Nucleus accumbens (tissue), 56 donors: ENCODE measurements at places on chromosomes 2 and 18.

- DNase-seq = no peak
These were observed 275.7 kb upstream of the SPRED2 start for GRCh38 chr2:65708086-65708485.

GRCh38 chr2:74041182-74041581 is 56.5 kb downstream of the TET3 start:
- no peak for DNase-seq

DNA sequence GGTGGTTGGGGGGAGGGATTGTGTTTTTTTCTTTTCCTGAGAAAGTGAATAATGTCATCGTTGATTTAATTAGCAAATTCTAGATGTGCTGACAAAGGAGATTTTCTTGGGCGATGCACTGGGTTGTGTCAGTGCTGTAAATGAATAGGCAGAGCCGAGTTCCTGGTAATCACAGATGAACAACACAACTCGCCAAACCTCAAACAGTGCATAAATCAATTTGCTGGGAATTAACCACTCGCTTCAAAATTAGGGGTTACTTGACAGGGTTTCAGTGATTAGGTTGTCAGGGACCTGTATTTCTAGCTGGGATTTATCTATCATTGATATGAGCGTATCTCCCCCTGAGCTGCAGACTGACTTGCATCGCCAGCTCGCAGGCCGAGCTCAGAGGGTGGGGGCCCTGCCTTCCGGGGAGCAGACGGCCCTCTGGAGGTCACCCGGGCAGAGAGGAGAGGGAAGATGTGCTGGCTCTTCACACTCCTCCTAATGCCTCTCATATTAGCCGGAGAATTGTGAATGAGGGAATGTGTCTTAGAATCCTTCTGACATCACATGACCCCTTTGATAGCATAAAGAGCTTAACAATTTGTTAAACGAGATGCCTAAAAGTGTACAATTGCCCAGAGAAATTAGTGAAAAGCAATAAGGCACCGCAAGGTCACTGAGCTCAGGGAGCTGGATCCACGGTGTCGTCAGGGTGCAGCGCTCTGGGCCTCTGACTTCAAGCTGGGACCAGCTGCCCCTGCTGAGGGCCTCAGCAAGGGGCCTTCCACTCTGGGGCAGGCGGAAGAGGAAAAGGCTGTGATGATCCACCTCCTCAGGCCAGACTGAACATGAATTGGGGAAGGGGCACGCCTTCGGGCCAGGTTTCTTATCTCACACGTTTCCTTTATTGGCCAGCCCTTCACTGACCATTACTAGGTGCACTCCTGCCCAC is 48.9 kb downstream of the SMIM21 start:
- DNase-seq = no peak

DNA sequence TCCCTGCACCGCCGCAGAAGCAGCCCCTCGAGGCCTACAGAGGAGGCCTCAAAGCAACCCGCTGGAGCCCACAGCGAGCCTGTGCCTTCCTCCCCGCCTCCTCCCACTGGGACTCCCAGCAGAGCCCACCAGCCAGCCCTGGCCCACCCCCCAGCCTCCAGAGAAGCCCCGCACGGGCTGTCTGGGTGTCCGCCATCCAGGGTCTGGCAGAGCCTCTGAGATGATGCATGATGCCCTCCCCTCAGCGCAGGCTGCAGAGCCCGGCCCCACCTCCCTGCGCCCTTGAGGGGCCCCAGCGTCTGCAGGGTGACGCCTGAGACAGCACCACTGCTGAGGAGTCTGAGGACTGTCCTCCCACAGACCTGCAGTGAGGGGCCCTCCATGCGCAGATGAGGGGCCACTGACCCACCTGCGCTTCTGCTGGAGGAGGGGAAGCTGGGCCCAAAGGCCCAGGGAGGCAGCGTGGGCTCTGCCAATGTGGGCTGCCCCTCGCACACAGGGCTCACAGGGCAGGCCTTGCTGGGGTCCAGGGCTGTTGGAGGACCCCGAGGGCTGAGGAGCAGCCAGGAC is 31.2 kb downstream of the GPC1 start:
- DNase-seq = no peak

- no peak for DNase-seq
These were observed 331.3 kb upstream of the PKDCC start for GRCh38 chr2:41716497-41716896.

DNA sequence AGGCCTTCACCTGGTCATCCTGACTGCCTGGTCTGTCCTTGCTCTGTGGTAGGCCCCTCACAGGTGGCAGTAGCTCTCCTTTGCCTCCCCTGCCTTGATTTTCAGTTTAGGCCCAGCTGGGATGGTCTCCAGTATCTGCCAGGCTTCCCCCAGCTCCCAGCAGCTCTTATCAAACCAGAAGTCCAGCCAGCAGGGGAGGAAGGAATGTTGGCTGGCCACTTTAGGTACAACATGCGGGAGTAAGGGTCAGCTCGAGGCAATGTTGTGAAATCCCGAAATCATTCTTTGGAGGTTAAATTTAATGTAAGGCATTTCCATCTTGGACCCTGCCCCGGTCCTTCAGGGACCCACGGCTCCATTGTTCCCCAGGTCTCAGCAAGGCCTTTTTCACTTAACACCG is 16.8 kb downstream of the ATP6V1C2 start:
- DNase-seq = no peak

- no peak for DNase-seq
These were observed 8.5 kb downstream of the CIAO1 start for GRCh38 chr2:96274355-96275056.

- no peak for DNase-seq
These were observed 133.5 kb downstream of the ASXL3 start for GRCh38 chr18:33711514-33711913.

- DNase-seq = no peak
These were observed 74.4 kb downstream of the MEIS1 start for GRCh38 chr2:66509326-66509811.

GRCh38 chr2:212646698-212647366 is 108.2 kb upstream of the ERBB4 start:
- no peak for DNase-seq

- no peak for DNase-seq
These were observed 33.0 kb upstream of the ACAA2 start for GRCh38 chr18:49846361-49846662.

DNA sequence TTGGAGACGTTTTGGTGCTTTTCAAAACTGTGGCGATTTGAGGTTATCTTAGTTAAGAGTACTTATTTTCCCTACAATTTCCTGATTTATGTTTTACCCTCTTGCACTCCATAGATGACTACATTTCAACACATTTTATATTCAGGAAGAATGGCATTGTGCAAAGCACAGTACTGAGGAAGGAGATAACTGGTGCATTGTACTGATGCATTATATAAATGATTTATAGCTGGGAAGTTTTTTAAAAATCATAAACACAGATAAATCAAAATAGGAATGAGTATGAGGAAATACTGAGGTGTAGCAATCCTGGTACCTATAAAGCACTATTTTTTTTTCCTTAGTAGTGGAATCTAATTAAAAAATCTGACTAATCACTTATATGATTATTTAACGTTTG is 5.6 kb downstream of the REL start:
- no peak for DNase-seq

DNA sequence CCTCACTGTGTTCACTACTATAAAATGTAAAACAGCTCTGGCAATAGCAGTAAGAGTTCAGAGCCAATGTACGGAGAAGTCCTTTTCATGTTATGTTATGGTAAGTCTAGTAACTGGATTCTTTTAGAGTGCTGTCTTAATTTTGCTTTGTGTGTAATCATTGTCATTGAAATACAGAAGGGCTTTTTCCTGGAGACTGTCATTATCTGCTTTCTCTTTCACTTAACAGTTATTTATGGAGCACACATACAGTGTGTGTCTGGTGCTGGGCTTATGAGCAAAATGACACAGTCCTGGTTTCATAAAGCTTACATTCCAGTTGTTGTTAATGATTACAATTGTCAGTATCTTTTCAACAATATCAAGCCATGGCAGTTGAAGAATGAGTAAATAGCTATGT is 95.5 kb downstream of the CCDC102B start:
- DNase-seq = no peak

GRCh38 chr2:189624648-189625355 is 36.5 kb upstream of the ASNSD1 start:
- no peak for DNase-seq

- DNase-seq = no peak
These were observed 405 bp downstream of the SOS1 start for GRCh38 chr2:39120521-39120770.

DNA sequence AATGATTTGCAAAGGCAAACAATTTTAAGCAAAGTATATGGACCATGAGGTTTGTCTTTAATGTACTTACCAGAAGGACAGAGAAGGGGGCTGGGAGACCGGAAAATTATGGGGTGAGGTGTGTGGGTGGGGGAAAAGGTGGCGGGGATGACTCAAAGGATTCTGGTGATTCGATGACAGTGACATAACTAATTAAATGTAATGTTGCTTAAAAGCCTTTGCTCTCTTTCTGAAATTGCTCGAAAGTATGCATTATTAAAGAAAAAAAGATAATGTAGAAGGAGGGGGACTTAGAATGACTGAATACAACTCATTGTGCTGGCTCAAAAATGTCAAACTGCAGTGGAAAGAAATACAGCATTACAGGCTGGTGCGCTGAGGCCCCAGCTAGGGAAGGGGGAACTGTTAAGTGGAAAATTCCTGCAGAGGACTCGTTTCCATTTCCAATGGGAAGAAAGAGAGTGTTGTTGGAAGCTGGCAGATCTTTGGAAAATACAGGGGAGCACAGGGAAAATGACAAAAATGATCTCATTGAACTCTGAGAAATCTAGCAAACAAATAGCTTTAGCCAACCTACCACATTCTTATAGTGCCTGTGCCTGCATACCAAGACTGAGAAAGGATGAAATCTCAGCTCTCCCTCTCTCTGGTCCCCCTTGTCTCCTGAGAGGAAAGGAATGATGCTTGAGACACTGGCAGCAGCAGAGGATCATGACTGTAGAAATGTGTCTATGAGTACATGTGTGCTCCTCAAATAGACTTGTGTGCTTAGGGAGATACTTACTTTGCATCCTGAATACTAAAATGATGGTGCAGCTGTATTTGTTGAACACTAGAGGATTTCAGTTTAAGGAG is 632.4 kb downstream of the NYAP2 start:
- no peak for DNase-seq

GRCh38 chr18:39455285-39455684 is 1889.7 kb upstream of the CELF4 start:
- no peak for DNase-seq

DNA sequence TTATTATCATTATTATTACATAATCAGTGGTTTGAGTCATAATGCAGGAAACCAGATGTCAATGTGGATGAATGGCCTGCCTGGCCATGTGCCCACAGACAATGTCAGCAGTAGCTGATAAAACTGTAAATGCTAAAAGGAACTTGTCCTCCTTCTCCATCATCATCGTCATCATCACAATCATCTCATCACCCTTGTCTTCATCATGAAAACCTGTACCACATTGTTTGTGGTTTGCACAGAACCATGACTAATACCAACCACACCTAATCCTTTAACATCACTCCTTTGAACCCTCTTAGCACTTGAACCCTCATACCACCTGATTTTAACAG is 96.0 kb downstream of the HNMT start:
- no peak for DNase-seq

GRCh38 chr2:100018341-100019193 is 123.8 kb downstream of the AFF3 start:
- DNase-seq = no peak

DNA sequence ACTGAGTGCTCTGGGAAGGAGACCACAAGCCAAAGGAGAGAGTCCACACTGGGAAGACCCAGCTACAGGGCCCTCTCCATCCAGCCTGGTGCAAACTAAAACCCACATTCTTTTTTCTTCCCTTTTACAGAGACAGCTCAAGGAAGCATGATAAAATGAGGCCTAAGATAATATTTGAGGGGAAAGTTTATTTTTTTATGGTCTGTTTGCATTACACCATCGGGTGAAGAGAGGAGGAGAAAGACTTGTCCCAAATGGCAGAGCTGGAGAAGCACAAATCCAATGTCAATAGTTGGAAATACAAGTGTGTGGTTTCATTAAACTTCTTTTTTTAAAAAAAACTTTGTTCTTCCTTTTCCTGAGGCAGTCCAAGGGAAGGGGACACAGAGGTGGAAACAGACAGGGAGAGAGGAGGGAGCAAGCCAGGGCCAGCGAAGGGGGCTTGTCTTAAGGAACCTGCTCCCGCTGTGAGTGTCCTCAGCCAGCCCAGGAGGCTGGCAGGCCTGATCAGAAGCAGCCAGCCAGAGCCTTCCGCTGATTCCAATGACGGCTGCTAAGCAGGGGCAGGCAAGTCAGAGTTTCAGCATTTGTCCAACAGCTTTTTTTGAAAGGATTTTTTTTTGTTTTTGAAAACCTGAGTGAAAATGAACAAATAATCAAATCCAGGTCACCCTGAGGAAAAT is 203.8 kb upstream of the SIX2 start:
- no peak for DNase-seq
